Amniotic stem cell (primary cell): ENCODE measurements at places on chromosomes 2 and 18.

GRCh38 chr18:49028091-49028490 is 77.3 kb upstream of the SMAD7 start:
- DNase-seq: no peak

DNA sequence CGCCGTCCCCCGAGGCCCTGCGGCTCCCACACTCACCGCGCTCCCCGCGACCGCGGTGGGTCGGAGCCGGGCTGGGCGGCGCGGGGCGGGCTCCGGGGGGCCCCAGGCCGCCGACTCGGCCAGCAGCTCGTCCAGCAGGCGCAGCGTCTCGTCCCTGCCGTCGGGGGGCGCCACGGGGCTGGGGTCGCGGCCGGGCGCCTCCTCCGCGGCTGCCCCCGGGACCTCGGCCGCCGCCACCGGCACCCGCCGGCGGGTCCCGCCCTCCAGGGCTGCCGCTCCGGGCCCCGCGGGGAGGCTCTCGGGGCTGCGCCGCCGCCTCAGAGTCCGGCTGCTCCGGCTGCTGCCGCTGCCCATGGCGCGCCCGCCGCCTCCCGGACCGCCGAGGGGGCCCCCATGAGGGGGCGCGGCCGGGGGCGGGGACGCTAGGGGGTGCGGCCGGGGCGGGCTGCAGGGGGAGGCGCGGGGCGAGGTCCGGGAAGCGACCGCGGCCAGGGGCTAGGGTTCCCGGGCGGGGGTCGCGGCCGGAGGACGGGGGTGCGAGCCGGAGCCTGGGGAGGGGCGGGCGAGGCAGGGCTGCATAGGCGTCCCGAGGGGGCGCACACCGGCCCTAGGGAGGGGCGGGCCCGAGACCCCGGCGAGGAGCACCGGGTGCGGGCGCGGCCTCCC is at the start of gene CYS1:
Gene CYS1 (minus strand): TSS at position 542 of the 666 bp plus-strand sequence. CDS start 188 bp downstream, at position 354.
- DNase-seq: no peak

DNA sequence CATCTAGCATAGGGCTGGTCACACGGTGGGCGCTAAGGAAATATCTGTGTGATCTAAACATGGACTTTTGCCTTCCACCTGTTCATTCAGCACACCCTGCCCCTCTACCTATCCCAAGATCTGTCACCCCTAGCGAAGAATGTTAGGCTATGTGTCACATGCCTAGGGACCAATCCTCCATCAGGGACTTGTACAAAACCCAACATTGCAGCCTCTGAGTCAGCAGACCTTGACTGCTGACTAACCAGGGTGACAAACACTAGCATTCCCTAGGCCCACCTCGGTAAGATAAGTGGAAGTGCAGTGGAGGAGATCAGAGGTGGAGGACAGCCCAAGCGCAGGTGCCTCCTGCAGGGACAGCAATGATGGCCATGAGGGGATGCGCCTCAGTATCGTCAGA is 99.2 kb downstream of the SOX11 start:
- DNase-seq: no peak

- no peak for DNase-seq
Observed at GRCh38 chr2:127953128-127953718, 67.5 kb upstream of the AMMECR1L start.

- DNase-seq: no peak
Observed at GRCh38 chr18:60066219-60066975, 166.6 kb downstream of the PMAIP1 start.

DNA sequence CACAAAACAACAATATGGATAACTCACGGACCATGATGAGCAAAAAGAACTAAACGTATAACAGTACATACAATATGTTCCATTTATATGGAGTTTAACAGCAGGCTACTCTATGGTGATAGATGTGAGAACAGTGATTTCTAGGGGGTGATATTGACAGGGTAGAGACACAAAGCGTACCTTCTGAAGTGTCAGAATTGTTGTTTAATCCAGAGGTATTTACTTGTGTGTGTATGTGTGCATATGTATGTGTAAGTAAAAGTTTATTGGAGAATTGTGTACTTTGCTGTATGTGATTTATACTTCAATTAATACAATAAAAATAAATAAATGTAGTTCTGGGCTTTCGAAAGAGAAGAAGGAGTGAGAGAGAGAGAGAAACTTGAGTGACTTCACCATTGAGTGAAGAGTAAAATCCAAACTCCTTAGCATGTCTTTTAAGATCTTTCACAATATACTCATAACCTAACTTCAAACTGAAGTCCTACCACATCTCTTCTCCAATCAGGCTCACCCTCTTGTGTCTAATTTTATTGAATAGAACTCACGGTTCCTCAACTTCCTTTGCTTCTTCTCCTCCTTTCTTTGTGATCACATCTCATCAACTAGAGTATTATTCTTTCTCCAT is 126.0 kb upstream of the KLF7 start:
- DNase-seq: no peak

GRCh38 chr2:128411431-128411830 is 92.8 kb upstream of the HS6ST1 start:
- no peak for DNase-seq

DNA sequence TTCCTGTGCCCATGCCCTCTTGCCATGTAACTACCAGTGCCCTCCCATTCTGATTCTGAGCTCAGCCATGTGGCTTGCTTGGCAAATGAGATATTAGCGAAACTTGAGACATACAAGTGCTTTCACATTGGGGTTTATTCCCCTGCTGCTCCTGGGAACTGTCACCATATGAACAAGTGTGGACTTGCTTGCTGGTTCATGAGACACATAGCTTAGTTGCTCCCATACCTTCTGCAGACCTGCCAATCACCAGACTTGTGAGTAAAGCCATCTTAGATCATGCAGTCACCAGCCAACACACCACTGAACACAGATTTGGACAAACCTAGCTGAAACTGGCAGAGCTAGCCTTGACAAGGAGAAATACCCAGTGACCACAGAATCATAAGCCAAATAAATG is 155.1 kb downstream of the SS18 start:
- no peak for DNase-seq
